ENCODE measurements at places on chromosomes 7 and 10.

GRCh38 chr10:32477499-32477898 lies 31.6 kb downstream of the CCDC7 start:
- DNase-seq: no peak

- DNase-seq: no peak
Observed at GRCh38 chr10:97003151-97003803, 171.2 kb downstream of the LCOR start.

GRCh38 chr7:33669251-33669670 lies 236.1 kb upstream of the BMPER start:
- no peak for DNase-seq

DNA sequence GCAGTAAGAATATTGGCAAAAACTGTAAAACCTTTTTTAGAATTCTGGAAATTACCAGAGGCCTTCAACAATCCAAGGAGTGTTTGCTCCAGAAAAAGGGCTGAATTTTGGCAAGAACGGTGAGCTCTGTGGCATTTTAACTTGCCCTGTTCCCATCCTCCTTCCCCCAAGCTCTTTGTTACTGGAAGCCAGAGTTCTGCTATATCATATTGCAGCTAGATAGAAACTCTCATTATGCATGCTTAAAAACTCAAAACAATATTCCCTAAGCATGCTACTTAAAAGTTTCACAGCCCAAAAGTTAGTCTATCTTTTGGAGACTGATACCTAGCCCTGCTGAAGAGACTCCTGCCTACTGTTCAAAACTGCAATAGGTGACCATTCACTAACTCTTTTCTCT lies 70.6 kb upstream of the GPR37 start:
- no peak for DNase-seq
